ENCODE measurements at places on chromosomes 6 and 20.

DNA sequence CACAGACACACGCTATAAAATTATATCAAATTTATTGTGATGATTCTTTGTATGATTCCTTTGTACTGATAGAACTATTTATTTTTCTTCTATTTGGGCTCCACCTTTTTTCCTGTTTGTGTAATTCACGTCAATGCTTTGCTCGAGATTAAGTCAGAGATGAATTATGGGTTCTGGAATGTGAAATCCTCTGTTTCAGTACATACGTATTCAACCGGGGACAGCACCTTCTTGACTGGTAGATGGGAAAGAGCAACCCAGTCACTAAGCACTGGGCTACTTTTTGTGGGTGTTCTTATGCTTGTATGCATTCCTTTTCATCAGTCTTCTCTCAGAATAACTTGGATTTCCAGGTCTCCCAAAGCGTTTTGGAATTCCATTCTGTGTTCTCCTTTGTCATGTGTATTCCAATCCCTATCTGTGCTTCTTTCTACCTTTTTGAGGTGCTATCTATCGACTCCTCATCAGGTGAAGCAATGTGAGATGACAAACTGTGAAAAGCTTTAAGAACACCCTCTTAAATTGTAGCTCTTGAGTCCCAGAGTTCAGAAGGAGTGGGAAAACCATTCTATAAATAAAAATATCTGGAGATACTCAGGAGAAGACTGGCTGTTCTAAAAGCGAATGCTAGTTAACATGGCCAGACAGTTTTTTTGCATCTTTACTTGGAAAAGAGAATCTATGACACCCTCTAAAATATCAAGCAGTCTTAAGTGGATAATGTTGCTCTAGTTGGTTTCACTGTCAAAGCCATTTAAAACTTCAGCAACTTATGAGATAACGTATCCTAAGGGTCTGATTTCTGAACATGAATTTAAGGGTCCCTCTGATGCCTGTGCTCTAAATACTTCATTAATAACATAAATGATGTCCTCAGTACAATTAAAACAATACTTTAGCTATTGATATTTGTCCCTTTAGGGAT lies 197.7 kb upstream of the PREP start:
- peak; percentile 95 for DNase-seq

GRCh38 chr20:47988676-47989075 lies 203.4 kb upstream of the SULF2 start:
- DNase-seq: no peak

- DNase-seq: no peak
Measured at GRCh38 chr20:32162351-32162750, 45.2 kb downstream of the PLAGL2 start.

GRCh38 chr20:53057579-53057978 lies 85.4 kb downstream of the TSHZ2 start:
- no peak for DNase-seq

GRCh38 chr20:63011798-63012197 lies 5.0 kb upstream of the BHLHE23 start:
- no peak for DNase-seq

GRCh38 chr6:26568601-26569432 lies 27.9 kb upstream of the ABT1 start:
- peak; percentile 87 for DNase-seq

Measured in ELR (cell line).